Bronchus fibroblast of lung (primary cell): ENCODE measurements at places on chromosomes 5 and 9. TPM values are rescaled to one million over a fixed set of nuclear protein-coding genes. Genes with fewer than 3 reads are reported as not detected.

The FST gene
- 84.3 and 98.4 TPM in 2 replicates for total RNA-seq

The GCNT4 gene
- total RNA-seq, result 0.30 and 0.34 TPM in 2 replicates

The DIPK1B gene
- 1.5 and 2.5 TPM in 2 replicates for total RNA-seq

The TOR2A gene
- total RNA-seq, result 10.1 and 13.6 TPM in 2 replicates

The CYLC2 gene
- not detected in 2 replicates for total RNA-seq

The ORM2 gene
- not detected in 2 replicates for total RNA-seq

The IL31RA gene
- 3.1 and 3.2 TPM in 2 replicates for total RNA-seq

The PRSS3 gene
- 1.3 and 3.7 TPM in 2 replicates for total RNA-seq

The MZB1 gene
- total RNA-seq, result not detected in 2 replicates

The ANXA1 gene
- 421 and 427 TPM in 2 replicates for total RNA-seq
